ENCODE measurements at places on chromosomes 12 and 14. TPM values are rescaled to one million over a fixed set of nuclear protein-coding genes. Genes with fewer than 3 reads are reported as not detected.

GRCh38 chr14:92832137-92832700 lies 38.1 kb downstream of the GOLGA5 start:
- no peak for DNase-seq

Gene PLEKHD1
- polyA plus RNA-seq = 0.23 TPM

DNA sequence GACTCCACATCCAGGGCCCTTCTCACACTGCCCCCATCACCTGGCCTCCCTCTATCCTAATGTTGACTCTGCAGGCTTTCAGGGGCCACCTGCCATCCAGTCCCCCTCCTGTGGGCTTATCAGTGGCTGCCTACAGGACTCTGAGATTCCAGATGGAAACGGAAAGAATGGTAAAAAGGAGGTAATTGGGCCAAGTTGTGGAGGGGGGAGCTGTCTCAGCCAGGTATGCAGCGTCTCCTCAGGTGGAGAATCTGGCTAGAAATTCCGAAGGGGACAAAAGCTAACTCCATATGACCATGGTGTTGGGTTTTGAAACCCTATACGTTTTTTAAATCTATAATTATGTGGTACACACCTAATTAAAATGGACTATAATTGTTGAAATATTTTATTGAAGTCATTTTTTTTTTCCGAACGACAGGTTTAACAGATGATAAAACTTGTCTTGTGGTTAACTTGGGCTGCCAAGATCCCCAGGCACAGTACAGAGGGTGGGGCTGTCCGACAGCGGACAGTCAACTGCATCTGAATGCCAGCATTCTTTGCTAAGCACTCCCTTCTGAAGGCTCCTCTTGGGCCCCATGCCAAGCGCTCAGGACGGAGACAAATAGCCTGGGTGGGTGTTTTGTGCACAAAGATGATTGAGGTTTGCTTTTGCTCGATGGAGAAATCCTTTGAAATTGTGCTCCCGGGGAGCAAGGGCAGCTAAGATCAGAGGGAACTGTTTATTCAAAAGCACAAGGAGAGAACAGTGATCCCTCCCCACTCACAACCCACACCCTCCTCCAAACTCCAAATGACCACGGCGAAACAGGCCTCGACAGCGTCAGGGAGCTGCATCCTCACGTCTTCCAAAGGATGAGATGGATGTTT lies 365.6 kb downstream of the BCL11B start:
- no peak for DNase-seq

DNA sequence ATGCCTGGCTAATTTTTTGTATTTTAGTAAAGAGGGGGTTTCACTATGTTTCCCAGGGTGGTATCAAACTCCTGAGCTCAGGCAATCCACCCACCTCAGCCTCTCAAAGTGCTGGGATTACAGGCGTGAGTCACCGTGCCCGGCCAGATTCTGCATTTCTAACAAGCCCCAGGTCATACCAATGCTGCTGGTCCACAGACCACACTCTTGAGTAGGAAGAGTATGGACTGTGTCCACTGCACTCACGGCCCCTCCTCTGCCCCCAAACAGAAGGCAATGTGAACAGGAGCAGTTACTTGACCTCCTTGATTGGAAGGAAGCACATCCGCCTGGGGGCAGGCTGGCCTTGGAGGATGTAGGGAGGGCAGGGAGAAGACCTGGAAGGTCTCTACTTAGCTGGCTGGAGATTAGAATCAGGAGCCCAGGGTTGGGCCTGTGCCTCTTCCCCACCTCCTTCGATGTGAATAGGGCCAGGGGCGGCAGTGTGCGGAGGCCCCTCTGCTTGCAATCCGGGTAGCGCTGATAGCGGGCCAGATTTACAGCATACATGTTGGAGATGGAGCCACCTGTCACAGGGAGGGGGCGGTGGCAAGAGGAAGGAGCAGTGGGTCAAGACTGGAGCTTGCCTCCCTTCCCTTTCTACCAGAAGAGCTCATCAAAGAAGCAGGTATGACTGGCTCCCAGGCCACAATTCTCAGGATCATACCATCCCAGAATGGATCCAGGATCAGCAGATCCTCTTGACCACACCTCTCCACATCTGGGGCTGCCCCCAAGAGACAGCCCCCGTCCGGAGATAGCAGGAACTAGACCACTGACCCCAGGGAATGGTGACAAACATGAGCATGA lies 9.4 kb upstream of the ZNF740 start:
- DNase-seq = no peak

- DNase-seq = no peak
Observed at GRCh38 chr14:24673534-24674203, 39.7 kb upstream of the GZMB start.

DNA sequence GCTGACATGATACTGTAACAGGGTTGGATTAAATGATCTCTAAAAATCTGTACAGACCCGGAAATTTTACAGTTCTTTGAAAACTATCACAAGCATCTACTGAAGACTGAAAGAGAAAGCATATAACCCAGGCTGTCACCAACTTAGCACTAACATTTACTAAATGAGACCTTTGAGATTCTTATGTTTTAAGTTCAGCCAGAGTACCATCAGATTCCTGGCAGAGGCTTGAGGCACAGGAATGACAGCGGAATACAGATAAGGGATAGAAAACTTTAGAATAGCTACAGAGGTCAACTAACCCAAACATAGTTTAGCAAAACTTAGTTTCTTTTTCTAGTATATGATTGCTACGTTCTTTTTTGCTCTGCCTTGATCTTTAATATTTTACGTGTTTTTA lies 91.6 kb upstream of the FERMT2 start:
- peak; percentile 60 for DNase-seq

GRCh38 chr12:70617450-70617849 lies 19.8 kb downstream of the PTPRB start:
- no peak for DNase-seq

Gene MAP1LC3B2
- 6.5 TPM for polyA plus RNA-seq

- no peak for DNase-seq
Observed at GRCh38 chr12:6084261-6084968, 40.1 kb downstream of the VWF start.

Gene CD163
- 13.0 TPM for polyA plus RNA-seq

- DNase-seq = no peak
Observed at GRCh38 chr12:85448548-85449139, 168.6 kb downstream of the ALX1 start.

Gene MEG3
- 432 TPM for polyA plus RNA-seq

GRCh38 chr12:109678719-109679118 lies 34.9 kb upstream of the FAM222A start:
- peak; percentile 10 for DNase-seq

DNA sequence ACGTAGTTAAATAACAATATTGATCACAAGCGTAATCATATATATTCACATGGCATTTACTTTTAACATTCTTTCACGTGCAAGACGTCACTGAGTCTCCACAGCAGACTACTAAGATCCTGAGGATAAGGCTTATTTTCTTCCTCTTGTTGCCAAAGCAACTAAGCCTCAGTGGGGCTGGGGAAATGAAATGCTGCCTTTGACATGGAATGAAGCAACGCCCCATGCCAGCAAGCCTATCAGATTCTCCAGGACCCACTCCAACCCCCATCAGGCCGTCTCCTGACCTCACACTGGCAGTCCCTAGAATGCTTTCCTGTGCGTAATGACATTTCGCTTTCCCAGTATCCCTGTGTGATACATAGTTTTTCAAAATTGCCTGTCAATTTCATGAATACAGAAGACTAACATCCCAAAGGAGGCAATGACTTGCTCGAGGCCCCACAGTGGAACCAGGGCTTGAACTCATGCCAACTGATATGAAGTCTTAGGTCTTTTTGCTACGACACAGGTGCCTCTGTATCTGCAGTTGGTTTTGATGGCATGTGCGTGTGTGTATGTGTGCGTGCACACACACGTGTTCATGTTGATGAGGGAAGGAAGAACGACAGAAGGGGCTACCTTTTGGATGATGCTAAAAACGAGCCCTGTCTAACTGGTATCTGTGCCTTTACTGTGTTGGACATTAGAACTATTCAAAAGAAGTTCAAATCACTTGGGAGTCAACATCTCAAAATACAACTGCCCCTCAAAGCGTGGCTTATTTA lies 239.1 kb downstream of the VRK1 start:
- DNase-seq = no peak

DNA sequence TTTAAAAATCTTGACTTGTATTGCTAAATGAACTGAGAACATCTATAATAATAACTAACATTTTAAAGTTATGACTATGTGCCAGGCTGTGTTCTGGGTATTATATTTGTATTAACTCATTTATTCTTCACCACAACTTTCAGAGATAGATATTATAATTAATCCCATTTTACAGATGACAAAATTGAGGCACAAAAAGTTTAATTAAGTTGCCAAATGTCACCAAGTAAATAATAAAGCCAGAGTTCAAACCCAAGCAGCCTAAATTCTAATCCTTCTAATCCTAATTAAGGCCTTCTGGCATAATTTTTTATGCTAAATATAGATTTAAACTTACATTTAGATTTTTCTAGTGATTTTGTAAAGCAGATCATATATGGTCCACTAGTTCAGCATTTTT lies 17.5 kb upstream of the TUBA1A start:
- no peak for DNase-seq

Gene FLRT2
- polyA plus RNA-seq = 39.0 TPM

Gene EML5
- polyA plus RNA-seq = 1.6 TPM

DNA sequence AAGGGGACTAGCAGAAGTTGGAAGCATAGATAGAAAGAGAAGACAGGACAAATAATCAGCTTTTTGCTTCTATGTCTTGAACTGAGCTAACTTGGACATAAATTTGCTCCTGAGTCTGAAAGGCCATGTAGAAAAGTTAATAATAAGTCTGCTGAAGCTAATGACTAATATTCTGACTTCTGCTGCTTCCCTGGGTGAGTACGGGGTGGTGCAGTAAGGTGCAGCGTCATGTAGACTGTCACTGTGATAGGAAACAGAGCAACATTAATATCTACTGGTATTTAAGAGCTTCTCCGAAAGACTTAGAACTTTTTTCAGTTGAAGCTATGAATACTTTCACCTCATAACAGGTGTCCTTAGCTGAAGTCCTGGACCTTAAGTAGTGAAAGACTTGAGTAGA lies 34.1 kb upstream of the CPM start:
- DNase-seq = no peak

- DNase-seq = no peak
Observed at GRCh38 chr14:25677111-25677510, 627.2 kb upstream of the STXBP6 start.

- no peak for DNase-seq
Observed at GRCh38 chr14:92352158-92352985, 29.4 kb downstream of the SLC24A4 start.

GRCh38 chr14:53180272-53181221 lies 27.4 kb upstream of the DDHD1 start:
- DNase-seq = no peak

- DNase-seq = no peak
Observed at GRCh38 chr12:13465635-13466034, 269.1 kb downstream of the EMP1 start.

DNA sequence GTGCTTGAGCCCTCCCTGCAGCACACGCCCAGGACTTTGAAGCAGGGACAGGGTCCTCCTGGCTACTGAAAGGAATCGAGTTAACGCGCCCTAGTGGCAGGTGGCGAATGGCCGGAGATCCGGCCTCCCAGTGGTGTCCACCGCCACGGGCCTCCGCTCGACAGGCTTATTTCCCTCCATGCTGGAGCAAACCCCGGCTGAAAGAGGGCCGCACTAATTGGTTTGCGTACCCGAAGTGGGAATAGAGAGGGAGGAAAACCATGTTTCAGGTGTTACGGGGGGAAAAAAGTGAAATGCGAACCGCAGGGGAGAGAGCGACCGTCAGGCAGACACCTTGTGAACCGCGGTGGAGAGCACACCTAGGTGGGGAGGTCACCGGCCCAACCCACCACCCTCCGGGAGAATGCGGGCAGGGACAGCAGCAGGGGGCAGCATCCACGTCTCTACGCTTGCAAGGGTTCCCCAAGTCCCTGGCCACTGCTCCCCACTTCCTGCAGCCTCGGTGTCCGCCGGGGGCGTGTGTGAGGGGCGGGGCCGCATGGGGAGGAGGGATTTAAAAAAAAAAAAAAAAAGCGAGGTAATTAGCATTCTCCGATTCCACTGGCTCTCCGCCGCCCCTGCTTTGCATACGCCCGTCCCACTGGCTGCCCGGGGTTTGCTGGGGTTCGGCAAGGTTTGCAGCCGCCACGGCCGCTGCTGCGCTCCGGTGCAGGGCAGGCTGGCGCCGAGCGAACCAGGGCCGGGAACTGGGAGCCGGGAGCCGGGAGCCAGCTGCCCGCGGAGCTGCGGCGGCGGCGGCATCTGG lies 224.6 kb upstream of the CRY1 start:
- peak; percentile 76 for DNase-seq

DNA sequence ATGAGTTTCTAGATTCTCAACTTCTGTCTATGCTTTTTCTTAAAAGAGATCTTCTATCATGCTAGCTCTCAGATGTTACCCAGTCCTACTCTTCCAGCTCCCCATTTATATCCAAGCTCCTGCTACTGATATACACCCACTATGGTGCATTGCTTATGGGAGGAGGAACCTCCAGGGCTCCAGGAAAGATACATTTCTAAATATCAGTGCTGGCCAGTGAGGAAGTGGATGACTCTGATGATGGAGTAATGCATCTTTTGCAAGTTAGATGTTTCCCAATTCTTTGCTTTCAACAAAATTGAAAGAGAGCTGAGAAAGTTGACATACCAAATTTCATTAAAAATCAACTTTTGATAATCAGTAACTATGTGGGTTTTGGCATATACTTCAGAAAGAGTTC lies 105.7 kb upstream of the RESF1 start:
- DNase-seq = no peak

DNA sequence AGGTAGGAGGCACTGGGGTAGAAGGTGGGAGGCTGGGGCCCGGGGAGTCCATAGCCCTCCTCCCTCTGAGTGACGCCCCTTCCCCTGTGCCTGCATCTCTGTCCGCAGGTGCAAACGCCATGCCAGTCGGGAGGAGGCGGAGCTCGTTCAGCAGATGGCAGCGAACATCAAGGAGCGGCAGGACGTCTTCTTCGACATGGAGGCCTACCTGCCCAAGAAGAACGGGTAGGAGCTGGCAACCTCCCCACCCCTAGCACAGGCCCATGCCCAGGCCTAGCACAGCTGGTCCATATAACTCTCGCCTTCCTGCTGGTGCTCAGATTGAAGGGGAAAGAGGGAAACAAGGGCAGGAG lies 35.6 kb downstream of the TMEM120B start:
- peak; percentile 36 for DNase-seq

- no peak for DNase-seq
Observed at GRCh38 chr12:113022563-113023297, 33.8 kb upstream of the DTX1 start.

DNA sequence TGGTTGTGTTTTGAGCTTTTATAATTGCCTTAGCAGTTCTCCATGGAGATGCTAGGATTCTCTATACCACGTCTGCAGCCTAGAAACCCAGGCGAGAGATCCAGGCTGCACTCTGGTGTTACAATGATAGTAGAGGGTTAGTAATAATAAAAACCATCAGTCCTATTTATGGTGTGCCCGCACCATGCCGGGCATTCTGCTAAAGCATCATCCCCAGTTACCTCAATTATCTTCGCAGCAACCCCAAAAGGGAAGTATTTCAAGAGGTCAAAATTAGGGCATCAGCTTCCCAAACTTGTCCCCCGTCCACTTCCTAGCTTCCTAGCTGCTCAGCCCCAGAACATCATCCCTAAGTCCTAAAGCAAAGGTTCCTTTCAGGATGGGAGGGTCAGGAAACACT lies 3.2 kb downstream of the SYNE3 start:
- DNase-seq = no peak

Data from right lung (tissue), 10 donors.